Right ventricle myocardium superior (tissue), 1 donor: ENCODE measurements at places on chromosomes 4 and X. TPM values are rescaled to one million over a fixed set of nuclear protein-coding genes. Genes with fewer than 3 reads are reported as not detected.

LRIT3 gene
- total RNA-seq, result not detected

- no peak for DNase-seq
These were observed 248.4 kb upstream of the TTC29 start for GRCh38 chr4:147194114-147194513.

- DNase-seq, result no peak
These were observed 45.9 kb downstream of the USP11 start for GRCh38 chrX:47278691-47279090.

SPATA18 gene
- total RNA-seq, result 2.5 TPM
